Astrocyte of the hippocampus (primary cell): ENCODE measurements at places on chromosomes 1 and 21.

DNA sequence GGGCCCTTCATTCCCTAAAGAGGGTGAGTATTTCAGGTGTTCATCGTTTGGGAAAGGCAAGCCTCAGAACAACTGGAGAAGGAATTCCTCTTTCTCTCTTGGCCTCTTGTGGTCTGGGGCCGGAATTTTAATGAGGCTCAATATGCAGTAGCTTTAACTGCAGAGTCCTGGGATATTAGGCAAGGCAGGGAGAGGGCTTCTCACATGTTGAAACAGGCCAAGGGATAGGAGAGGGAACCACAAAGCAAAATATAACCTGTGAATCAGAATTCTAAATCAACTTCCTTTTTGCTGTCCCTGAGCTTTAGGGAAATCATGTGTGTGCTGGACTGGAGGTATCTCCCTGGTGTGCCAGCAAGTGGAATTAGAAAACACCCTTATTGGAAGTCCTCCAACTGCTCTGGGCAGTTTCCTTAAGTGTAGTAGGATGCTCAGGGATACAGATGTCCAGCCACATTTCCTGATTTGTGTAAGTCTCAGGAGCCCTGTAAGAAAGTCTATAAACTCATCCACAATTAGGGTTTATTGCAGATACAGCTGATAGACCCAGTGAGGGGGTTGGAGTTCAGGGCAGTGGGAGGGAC lies 215.8 kb upstream of the ZRANB2 start:
- DNase-seq, result peak; percentile 48

DNA sequence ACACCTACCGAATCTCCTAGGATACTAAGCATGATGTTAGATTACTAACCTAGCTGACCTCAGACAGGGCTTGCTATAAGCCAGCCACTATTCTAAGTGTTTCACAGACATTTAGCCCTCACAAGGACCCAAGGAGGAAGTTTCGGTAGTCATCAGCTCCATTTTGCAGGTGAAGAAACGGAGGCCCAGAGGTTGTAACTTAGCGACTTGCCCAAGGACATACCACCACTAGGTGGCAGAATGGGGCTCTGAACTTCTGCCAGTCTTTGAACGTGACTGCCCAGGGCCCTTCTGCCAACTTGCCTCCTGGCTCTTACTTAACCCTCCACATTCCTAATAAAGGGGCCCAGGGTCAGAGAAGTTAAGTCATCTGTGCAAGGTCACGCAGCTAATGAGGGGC lies 283.5 kb downstream of the C1orf94 start:
- DNase-seq, result peak; percentile 11

DNA sequence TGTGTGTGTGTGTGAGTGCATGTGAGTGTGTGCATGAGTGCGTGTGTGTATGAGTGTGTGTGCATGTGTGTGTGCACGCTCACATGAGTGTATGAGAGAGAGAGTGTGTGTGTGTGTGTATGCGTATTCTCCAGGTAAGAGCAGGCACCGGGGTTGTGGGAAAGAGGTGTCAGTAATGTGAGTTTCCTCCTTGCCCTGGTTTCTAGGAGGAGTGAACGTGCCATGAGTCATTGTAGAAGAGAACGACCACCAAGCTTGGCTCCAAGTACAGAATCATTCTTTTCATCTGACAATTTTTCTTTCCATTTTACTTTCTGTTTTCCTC lies 79.1 kb downstream of the POFUT2 start:
- peak; percentile 59 for DNase-seq

DNA sequence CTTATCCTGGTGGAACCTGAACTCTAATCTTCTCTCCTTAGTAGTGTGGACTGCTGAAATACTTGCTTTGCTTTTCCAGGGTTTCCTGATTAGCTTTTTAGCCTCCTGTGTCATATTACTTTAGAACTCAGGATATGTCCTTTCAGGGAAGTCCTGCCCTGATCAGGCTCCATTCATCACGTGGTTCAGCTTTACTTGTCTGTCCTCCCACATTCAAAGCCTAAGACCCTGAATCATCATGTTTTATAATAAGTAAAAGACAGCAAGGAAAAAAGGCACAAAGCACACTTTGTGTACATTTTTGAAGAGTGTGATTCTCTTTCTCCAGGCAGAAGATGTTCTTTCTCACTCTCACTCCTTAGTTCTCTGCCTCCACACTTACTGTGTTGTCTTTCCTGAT lies 70.6 kb downstream of the PATJ start:
- DNase-seq, result no peak

GRCh38 chr1:38586993-38587646 lies 272.5 kb downstream of the RRAGC start:
- DNase-seq, result peak; percentile 60

DNA sequence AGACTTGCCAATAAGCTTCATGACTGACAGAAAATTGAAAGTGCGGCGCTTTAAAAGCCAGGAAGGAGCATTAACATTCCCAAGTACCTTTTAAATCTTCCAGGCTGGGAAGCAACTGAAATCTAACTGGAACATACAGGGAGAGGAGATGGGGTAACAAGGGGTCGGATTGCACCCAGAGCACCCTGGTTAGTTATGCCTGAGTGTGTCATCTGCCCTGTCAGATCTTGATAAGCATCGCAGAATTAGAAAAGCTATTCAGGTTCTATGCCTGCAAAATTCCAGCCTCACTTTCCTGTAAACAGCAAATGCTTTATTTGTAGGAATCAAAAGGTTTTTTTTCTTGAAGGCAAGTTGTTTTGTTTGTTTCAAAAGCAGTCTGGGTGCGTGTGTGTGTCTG lies 58.5 kb downstream of the SERBP1 start:
- DNase-seq, result no peak

DNA sequence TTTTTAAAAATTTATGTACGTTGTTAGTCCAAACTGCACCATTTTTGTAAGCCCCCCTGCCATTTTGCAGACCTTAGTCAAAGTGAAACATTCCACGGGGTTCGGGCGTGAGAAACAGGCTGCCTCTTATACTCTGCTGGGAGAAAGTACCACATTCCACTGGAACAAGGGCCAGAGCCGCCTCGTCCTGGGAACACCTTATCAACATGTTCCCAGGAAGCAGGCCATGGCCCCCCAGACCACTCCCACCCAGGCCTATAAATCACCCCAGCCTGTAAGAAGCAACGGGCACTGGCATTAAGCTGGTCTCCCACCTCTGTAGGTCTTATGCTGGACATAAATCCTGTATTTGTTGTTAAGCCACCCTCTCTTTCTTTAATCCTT lies 854 bp upstream of the ZRANB2 start:
- no peak for DNase-seq

- DNase-seq, result no peak
These were observed 88.9 kb downstream of the DYRK1A start for GRCh38 chr21:37455504-37455911.

DNA sequence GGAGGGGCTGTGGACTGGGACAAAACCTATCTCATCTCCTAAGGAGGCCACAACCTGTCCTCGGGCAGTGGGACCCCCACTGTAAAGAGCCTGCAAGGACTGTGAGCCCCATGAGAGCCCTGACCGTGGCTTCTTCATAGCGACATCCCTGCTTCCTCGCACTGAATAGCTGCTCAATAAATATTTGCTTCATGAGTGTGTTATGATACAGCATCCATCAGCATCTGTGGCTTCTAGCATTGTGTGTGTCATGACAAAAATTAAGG lies 40.5 kb upstream of the CSF3R start:
- DNase-seq, result no peak

DNA sequence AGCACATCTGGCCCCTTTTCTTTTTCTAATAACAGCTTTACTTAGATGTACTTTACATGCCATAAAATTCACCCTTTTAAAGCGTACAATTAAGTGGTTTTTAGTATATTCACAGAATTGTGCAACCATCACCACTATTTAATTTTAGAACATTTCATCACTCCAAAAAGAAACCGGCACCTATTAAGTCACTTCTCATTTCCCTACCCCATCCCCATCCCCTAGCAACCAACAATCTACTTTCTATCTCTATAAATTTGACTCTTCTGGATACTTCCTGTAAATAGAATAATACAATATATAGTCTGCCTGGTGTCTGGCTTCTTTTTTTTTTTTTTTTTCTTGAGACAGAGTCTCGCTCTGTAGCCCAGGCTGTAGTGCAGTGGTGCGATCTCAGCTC lies 59.5 kb upstream of the ENAH start:
- DNase-seq, result no peak

DNA sequence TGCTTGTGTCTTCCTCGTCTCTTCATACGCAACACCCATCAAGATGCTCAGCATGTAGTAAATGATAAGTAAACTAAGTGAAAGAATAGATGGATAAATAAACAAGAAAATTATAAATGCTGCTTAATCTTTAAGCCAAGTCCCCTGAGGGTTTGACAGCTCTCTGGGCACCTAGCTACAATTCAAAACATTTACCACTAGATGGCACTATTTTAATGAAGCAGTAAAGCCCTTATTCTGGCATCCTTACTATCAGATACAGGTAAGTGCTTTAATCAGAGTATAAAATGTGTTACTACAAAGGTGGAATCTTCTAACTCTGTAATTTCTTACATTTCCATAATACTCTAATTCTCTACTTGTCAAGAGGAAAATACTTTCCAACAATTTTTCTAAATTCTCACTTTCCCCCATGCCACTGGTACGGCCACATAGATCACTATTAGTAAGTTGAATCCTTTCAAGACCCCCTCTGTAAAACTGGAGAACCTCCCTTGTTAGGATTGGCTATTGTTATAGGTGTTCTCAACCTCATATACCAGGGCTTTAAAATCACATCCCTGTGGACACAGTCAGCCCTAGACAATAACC lies 137.8 kb downstream of the BARHL2 start:
- DNase-seq, result peak; percentile 57

GRCh38 chr1:172914501-172915144 lies 136.1 kb downstream of the TNFSF18 start:
- DNase-seq, result peak; percentile 49

DNA sequence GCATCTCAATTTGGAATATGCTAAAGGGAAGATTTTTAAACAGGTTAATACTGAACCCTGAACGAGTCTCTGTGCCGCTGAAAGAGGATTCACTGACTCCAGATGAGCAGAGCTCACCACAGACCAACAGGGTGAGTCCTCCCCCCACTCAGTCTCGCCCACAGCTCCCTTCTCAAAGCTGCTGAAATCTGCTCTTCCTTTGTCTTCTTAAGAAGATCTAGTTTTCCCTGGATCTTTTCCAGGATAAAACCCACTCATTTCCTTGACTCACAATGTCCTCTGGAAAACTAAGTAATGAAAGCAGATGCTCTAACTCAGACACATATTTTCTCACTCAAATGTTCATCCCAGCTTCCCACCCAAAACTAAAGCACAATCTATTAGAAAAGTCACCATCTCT lies 447.0 kb upstream of the PKN2 start:
- peak; percentile 24 for DNase-seq

DNA sequence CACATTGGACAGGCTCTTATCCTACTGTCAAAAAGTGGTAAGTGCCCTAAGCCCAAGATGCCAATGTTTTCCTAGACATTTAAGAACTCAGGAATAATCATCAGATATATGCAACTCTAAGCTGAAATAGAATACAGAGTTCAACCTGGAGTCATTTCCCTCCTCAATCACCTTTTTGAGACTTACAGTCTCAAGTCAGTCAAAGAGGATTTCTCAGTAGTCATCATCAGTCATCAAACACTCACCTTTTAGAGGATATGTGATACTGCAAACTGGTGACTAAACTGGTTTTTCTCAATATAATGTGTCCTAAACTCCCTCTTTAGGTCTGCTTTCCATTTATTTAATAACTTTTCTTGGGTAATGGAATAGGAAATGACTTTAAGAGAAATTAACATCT lies 145.3 kb upstream of the ADAMTS5 start:
- no peak for DNase-seq

- peak; percentile 58 for DNase-seq
These were observed 11.3 kb downstream of the C1orf116 start for GRCh38 chr1:207021139-207021861.

- no peak for DNase-seq
These were observed 593.4 kb downstream of the PLPP3 start for GRCh38 chr1:55986003-55986402.

- peak; percentile 19 for DNase-seq
These were observed 21.7 kb upstream of the SHCBP1L start for GRCh38 chr1:182974506-182975191.

DNA sequence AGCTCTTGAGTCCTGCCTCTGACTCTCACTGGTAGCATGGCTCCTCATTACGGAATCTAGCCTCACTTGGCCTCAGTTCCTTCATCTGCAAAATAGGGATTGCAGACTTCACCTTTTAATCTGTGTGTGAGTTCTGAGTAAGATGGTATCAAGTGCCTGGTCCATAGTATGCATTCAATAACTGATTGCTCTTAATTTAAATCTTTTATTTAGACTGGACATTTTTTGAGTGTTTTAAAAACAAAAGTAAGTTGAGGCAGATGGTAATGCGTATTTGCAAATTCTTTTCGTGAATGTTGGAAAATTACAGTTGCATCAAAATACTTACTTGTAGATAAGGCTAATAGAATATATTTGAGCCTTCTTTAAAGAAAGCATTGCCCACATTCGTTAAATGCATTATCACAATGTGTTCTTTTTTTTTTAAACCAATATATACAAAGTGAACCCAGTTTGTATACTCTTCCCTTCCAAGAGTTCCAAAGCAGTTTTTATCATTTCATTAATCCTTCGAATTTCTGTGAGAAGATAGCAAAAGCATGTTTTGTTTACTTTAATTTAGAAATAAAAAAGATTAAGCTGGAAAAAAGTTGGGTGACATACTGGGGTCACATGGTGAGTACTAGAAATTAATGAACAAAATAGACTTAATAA lies 8.1 kb downstream of the DNM3 start:
- DNase-seq, result no peak

DNA sequence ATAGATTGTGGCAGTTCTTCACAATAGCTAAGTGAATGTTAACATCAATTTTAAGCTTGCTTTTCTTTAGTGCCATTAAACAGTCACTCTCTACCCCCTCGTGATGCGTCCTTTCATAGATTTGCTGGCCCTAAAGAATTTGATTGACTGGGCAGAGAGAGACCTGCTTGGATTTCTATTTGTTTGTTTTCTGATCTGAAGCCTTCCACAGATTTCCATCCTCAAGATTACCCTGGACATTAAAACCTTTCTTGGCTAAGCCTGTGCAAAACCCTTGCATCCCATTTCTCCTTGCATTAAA lies 17.8 kb downstream of the C1orf21 start:
- DNase-seq, result no peak

DNA sequence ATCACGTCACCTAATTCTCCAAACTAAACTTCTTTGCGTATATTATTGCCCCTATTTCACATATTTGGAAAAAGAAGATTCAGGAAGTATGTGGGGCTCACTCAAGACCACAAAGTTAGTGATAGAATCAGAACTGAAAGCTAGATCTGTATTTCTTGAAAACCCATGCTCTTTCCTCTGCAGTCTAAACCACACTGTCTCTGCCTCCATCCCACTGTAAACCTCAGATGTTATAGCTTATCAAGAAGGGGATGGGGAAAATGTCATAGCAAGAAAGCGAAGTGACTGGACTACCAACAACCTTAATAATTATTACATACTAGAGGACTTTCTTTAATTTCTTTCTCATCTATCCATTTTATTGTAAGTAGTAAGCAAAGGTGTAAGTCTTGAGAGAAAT lies 257.7 kb upstream of the SGIP1 start:
- no peak for DNase-seq
